HepG2 (cell line): ENCODE measurements at places on chromosomes 5 and 9. TPM values are rescaled to one million over a fixed set of nuclear protein-coding genes. Genes with fewer than 3 reads are reported as not detected.

- H3K4me1 ChIP-seq: peaks cover 42% of the 10 kb centered on the region
- H3K36me3 ChIP-seq: peaks cover 1% of the 10 kb centered on the region; the same call in 1 of the 2 replicates
- no peak overlapping the region for H3K4me3 ChIP-seq
- H3K27ac ChIP-seq: no peak overlapping the region
Observed at GRCh38 chr5:37663538-37663937, 176.3 kb downstream of the GDNF start.

DNA sequence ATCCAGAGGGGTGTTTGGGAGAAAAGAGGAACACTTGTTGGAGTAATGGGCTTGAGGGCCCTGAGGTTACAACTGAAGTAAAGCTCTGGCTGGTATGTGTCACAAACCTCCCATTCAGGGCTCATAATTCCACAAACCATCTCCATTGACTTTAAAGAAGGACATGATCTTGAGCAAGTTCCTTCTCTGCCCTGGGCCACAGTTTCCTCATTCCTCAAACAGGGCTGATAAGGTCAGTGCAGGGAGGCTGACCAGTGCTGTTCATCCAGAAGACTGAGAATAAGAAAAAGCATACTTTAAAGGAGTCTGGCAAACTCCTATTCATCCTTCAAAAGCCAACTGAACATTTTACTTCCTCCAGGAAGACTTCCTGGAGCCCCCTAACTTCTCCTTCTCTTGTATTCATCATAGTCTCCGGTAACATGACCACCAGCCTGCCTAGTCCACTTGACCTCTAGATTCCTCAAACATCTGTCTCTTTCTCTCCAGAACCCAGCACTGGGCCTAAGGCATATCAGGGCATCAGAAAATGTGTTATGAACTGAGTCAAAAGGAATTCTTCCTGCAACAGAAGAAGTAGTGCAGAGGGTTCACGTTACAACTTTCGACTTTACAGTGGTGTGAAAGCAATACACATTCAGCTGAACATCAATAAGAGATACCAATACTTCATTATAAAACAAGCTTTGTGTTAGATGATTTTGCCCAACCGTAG, 20.7 kb upstream of the PTPN3 start:
- no peaks in the 10 kb centered on the region for H3K36me3 ChIP-seq
- no peak overlapping the region for H3K4me3 ChIP-seq
- no peak overlapping the region for H3K27ac ChIP-seq
- no peaks in the 10 kb centered on the region for H3K4me1 ChIP-seq

- H3K36me3 ChIP-seq: 0 out of 3 replicates have a peak, but pooled peaks cover 2% of the 10 kb centered on the region
- H3K27me3 ChIP-seq: no peaks in the 10 kb centered on the region
- H3K27ac ChIP-seq: no peak overlapping the region
- no peak for DNase-seq
- no peak overlapping the region for H3K4me3 ChIP-seq
Observed at GRCh38 chr9:33106827-33107621, 30.6 kb upstream of the SMU1 start.

CEP72 gene
- total RNA-seq: 8.1 and 9.4 TPM in 2 replicates
